Lung microvascular endothelial cell (primary cell): ENCODE measurements at places on chromosomes 2 and 18. TPM values are rescaled to one million over a fixed set of nuclear protein-coding genes. Genes with fewer than 3 reads are reported as not detected.

Gene KIAA2012
- total RNA-seq: not detected in 2 replicates

Gene MAP3K19
- not detected in 2 replicates for total RNA-seq

Gene IL18R1
- total RNA-seq: 0.20 and 0.22 TPM in 2 replicates

Gene SLC14A1
- not detected in 2 replicates for total RNA-seq

Gene STPG4
- total RNA-seq: 0.20 TPM in 1 of 2 replicates, not detected in the other

Gene ERMN
- not detected in 2 replicates for total RNA-seq

Gene NOSTRIN
- total RNA-seq: 0.40 and 1.1 TPM in 2 replicates

Gene ATL2
- total RNA-seq: 36.2 and 46.4 TPM in 2 replicates

Gene ASAP2
- 26.2 and 28.8 TPM in 2 replicates for total RNA-seq

Gene L3MBTL4
- 2.8 and 15.9 TPM in 2 replicates for total RNA-seq

Gene POTEJ
- total RNA-seq: 0.22 and 0.60 TPM in 2 replicates

Gene C2orf15
- 0.20 and 0.22 TPM in 2 replicates for total RNA-seq

Gene PID1
- under 0.01 and 0.20 TPM in 2 replicates for total RNA-seq

Gene LYG2
- total RNA-seq: not detected in 2 replicates

Gene SLC25A12
- total RNA-seq: 6.3 and 9.4 TPM in 2 replicates

Gene SIGLEC15
- under 0.01 TPM in 1 of 2 replicates, not detected in the other for total RNA-seq

Gene SERPINB4
- total RNA-seq: not detected in 2 replicates
